ENCODE measurements at places on chromosomes 2 and 18.

DNA sequence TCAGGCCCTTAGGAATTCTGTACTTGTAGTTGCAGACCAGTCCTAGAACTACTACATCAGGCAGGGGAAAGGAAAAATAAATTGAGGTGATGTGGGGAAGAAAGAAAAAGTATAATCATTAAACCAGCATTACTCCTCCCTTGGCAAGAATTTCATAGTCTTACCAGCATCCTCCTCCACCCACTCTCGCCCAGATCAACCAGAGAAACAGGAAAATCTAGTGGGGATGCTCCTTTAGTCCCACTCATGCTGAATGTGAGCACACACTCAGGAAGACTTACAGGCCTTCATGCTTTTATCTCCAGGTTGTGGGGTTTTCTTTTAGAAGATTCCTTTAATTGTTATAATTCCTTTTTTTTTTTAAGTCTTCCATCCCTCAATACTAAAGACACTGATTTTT is 129.3 kb upstream of the CCDC150 start:
- no peak for DNase-seq

GRCh38 chr2:156156580-156156979 is 175.9 kb downstream of the NR4A2 start:
- DNase-seq: no peak

DNA sequence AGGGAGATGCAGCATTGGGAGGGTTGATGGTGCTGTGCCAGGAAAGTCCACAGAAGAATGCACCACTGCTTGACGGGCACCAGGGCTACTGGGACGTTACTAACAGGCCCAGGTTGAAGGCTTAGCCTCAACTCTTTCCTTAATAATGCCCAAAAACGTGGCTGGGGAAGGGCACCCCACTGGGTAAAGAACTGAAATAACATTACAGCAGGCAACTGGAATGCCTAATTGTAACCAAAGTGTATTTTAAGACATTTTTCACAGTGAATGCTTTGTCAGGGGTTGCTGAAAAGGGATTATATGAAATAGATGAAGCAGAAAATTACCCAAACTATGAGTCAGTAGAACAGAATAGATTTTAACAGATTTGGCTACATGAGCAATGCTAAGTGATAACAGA is 191.3 kb downstream of the CMPK2 start:
- no peak for DNase-seq

GRCh38 chr18:34315591-34316352 is 91.1 kb upstream of the NOL4 start:
- DNase-seq: no peak

DNA sequence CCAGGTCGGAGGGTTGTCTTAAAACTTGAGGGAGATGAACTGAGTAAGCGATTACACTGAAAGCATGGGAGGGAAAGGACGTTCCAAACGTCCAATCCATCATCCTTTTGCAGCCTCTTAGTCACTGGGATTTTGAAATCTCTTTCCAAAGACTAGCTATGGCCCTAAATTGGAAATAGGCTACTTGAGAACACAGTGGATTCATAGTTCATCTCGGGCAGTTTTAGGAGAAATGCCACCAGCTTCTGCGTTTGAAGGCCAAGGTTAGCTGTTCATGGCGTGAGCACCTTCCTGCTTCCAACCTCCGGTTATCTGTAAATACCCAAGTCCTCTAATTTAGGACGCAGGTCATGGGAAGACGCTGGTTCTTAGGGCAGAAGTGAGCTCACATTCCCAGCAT is 821 bp upstream of the EML6 start:
- no peak for DNase-seq
